Activated B cell treated with CpG ODN at 0.5 μM for 24 hours (primary cell): ENCODE measurements at places on chromosomes 2 and 18.

GRCh38 chr18:24189664-24190346 lies 50.9 kb downstream of the CABYR start:
- no peak for DNase-seq

GRCh38 chr2:163877316-163877715 lies 141.5 kb upstream of the FIGN start:
- DNase-seq: no peak

GRCh38 chr2:26854283-26854827 lies 6.4 kb downstream of the DPYSL5 start:
- DNase-seq: no peak

DNA sequence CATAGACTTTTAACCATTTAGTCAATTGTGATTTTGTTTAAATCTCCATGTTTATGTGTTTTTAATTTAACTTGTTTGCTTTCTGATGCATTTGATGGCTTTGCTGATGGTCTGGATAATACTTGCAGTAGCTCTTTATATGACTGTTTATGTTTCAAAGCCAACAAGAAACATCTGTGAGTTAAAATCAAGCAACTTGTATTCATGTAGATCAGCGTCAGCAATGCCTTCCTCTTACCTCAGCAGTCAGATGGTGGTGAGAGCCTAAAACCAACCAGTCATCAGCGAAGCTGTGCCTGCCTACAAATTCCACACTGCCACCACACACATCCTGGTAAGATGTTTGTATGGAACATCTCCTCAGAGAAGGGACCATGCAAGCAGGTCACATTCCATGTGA lies 231.9 kb downstream of the PTGR3 start:
- DNase-seq: no peak

GRCh38 chr18:46207985-46208384 lies 103.8 kb downstream of the HAUS1 start:
- DNase-seq: no peak

- no peak for DNase-seq
Measured at GRCh38 chr2:59974051-59974766, 579.2 kb downstream of the BCL11A start.

GRCh38 chr2:240425697-240426096 lies 9.8 kb upstream of the GPC1 start:
- no peak for DNase-seq

DNA sequence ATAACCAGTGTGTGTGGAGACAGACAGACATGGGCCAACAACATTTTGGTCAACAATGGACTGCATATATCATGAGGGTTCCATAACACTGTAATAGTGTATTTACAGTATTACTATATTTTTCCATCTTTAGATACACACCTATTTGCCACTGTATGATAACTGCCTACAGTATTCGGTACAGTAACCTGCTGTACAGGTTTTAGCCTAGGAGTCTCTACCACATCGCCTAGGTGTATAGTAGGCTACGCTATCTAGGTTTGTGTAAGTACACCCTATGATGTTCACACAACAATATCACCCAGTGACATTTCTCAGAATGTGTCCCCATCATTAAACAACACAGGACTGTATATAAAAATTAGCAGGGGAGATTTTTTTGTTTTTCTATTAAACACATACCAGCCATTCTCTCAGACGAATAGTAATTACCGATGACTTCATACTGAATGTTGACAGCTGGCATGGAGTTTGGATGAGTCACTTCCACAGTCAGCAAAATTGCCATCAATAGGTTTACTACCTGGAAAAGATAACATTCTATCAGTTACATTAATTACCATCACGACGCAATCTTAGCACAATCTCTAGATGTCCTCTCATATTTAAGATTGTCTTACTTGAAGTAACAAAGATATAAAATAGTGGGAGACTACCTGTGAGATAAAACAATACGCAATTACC lies 10.8 kb downstream of the LAPTM4A start:
- DNase-seq: no peak
